Breast epithelium (tissue), 4 donors: ENCODE measurements at places on chromosomes 3 and 15. TPM values are rescaled to one million over a fixed set of nuclear protein-coding genes. Genes with fewer than 3 reads are reported as not detected.

- H3K27me3 ChIP-seq, result no peaks in the 10 kb centered on the region
- DNase-seq, result no peak
- H3K27ac ChIP-seq, result peak overlapping the region; percentile 63
- no peaks in the 10 kb centered on the region for H3K4me1 ChIP-seq
- no peaks in the 10 kb centered on the region for H3K36me3 ChIP-seq
- H3K4me3 ChIP-seq, result peak overlapping the region; percentile 4
These were observed 6.9 kb downstream of the GALNT15 start for GRCh38 chr3:16181361-16181760.

DNA sequence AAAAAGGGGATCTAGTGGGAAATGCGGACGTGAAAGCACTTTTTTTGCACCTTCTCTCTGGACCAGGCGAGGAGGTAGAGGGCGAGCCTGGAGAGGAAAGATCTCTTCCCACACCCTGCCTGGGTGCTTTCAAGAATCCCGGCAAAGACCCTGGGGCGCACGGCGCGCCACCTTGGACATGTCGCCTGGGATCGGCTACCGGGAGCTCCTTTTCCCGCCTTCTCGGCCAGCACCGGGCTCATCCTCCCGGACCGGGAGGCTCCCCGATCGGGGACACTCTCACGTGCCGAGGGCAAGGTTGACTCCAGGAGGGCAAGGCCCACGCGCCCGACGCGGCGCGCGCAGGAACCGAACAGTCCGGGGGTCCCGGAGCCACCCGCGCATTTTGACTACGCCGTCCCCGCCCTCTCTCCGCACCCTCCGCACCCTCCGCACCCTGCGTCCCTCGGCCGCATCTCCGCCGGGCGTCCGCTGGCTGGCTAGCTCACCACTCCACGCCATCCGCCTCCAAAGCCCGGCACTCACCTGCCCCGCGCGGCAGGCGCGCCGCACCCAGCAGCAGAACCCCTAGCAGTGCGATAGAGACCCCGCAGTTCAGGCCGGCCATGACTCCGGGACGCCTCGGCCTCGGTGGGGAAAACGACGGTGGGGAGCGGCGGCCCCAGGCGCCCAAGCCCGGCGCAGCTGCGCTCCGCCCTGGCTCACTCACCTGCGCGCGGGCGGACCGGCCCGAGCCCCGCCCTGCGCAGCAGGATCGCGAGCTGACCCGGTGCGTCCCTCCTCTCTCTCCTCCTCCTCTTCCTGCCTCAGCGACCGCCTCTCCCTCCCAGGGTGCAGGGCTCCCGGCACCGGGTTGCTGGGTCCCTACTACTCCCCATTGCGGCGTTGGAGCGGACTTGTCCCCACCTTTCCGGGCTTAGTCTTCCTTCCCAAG lies at the start of gene CDCP1:
TSS of gene CDCP1 (minus strand) at position 698 of the 934 bp plus-strand sequence. CDS start at position 607, 91 bp downstream.
- no peak for DNase-seq
- peaks cover 4% of the 10 kb centered on the region for H3K27me3 ChIP-seq
- H3K4me1 ChIP-seq, result no peaks in the 10 kb centered on the region
- peak within 1 kb of the TSS; percentile 80 for H3K27ac ChIP-seq
- H3K36me3 ChIP-seq, result no peaks in the 10 kb centered on the region

- no peaks in the 10 kb centered on the region for H3K36me3 ChIP-seq
- H3K4me1 ChIP-seq, result no peaks in the 10 kb centered on the region
- DNase-seq, result no peak
- no peak overlapping the region for H3K27ac ChIP-seq
These were observed 58.7 kb upstream of the MYRIP start for GRCh38 chr3:39750712-39751111.

DNA sequence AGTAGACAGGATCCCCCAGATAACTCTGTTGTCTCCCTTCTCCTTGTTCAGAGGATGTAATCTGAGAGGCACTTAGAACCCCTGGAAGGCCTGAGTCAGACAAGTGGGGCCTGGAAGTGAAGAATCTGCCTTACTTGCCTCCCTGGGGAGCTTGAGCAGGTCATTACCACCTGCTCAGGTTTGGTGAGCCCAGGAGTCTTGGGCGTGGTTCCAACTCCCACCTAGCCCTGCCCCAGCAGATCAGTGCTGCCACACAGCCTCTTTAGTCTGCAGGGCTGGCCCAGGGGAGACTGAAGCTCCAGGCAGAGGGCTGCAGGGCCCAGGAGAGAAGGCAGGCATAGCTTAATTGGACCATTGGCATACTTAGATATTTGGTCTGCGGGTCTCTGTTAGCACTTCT lies 230.0 kb downstream of the ERC2 start:
- DNase-seq, result no peak
- no peak overlapping the region for H3K4me3 ChIP-seq
- no peaks in the 10 kb centered on the region for H3K4me1 ChIP-seq

DNA sequence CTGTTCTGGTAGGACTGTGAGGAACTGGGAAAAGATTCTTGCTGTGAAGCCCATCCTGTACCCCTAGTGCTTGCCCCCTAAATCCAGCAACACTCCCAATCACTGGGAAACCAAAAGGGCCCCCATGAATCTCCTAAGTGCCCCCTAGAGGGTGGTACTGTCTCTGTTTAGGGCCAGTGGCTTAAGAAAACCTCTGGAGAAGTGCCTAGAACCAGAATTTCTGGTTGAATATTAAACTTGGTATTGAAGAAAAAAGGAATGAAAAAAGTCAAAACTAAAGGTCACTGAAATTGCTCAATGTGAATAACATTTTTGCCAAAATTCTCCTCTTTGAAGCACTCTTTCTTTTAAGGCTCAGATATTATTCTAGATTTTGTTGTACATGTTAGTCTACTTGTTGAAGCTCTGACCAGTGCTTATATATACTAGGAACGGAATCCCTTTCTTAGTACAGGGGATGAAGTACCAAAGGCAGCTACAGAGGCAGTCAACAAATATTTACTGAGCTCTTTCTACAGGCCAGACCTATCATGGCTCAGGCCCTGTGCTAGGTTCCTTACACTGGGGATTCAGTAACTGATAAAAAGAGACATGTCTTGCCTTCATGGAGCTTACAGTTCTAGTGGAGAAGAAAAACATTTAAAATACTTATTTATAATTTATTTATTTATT lies 138.8 kb downstream of the MYLK start:
- no peak overlapping the region for H3K27ac ChIP-seq
- no peaks in the 10 kb centered on the region for H3K36me3 ChIP-seq
- H3K27me3 ChIP-seq, result no peaks in the 10 kb centered on the region

- H3K36me3 ChIP-seq, result no peaks in the 10 kb centered on the region
- DNase-seq, result no peak
- H3K27ac ChIP-seq, result no peak overlapping the region
- H3K27me3 ChIP-seq, result no peaks in the 10 kb centered on the region
- no peak overlapping the region for H3K4me3 ChIP-seq
- no peaks in the 10 kb centered on the region for H3K4me1 ChIP-seq
These were observed 14.9 kb downstream of the SATB1 start for GRCh38 chr3:18410205-18410604.

- no peaks in the 10 kb centered on the region for H3K36me3 ChIP-seq
- H3K4me1 ChIP-seq, result no peaks in the 10 kb centered on the region
- no peak overlapping the region for H3K27ac ChIP-seq
- H3K4me3 ChIP-seq, result no peak overlapping the region
- no peaks in the 10 kb centered on the region for H3K27me3 ChIP-seq
These were observed 33.7 kb downstream of the UQCC5 start for GRCh38 chr3:52570076-52570475.

- H3K27ac ChIP-seq, result peak overlapping the region; percentile 82
- no peak overlapping the region for H3K4me3 ChIP-seq
- no peaks in the 10 kb centered on the region for H3K36me3 ChIP-seq
These were observed 11.4 kb upstream of the CSPG4 start for GRCh38 chr15:75723847-75724660.

GRCh38 chr15:79977431-79978054 lies 6.5 kb upstream of the BCL2A1 start:
- no peaks in the 10 kb centered on the region for H3K27me3 ChIP-seq
- no peak overlapping the region for H3K4me3 ChIP-seq
- no peaks in the 10 kb centered on the region for H3K4me1 ChIP-seq
- no peak for DNase-seq
- no peaks in the 10 kb centered on the region for H3K36me3 ChIP-seq

- no peaks in the 10 kb centered on the region for H3K4me1 ChIP-seq
- no peaks in the 10 kb centered on the region for H3K27me3 ChIP-seq
- H3K36me3 ChIP-seq, result no peaks in the 10 kb centered on the region
- H3K27ac ChIP-seq, result no peak overlapping the region
These were observed 12.6 kb upstream of the CGNL1 start for GRCh38 chr15:57363661-57364060.

DNA sequence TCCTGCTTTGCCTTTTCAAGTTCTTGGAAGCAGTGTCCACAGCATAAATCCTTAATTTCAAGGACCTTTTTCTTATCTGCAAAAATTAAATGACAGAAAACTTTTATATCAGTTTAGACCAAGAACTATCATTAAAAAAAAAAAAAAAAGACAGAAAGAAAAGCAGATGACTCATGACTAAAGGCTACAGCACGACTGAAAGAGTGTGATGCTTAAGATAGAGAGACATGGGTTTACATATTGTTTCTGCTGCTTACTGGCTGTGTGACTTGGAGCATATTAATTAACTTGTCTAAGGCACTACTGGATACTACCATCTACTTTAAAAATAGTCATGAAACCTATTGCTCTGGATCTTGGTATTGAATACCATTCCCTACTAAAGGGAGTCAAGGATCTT lies 62.3 kb downstream of the CEP152 start:
- no peak overlapping the region for H3K4me3 ChIP-seq
- H3K27ac ChIP-seq, result no peak overlapping the region
- DNase-seq, result no peak
- no peaks in the 10 kb centered on the region for H3K36me3 ChIP-seq

GRCh38 chr15:96334017-96334704 lies 3.7 kb downstream of the NR2F2 start:
- H3K36me3 ChIP-seq, result no peaks in the 10 kb centered on the region
- peak overlapping the region; percentile 80 for H3K4me3 ChIP-seq
- H3K4me1 ChIP-seq, result no peaks in the 10 kb centered on the region
- H3K27ac ChIP-seq, result peak overlapping the region; percentile 93
- DNase-seq, result no peak

DNA sequence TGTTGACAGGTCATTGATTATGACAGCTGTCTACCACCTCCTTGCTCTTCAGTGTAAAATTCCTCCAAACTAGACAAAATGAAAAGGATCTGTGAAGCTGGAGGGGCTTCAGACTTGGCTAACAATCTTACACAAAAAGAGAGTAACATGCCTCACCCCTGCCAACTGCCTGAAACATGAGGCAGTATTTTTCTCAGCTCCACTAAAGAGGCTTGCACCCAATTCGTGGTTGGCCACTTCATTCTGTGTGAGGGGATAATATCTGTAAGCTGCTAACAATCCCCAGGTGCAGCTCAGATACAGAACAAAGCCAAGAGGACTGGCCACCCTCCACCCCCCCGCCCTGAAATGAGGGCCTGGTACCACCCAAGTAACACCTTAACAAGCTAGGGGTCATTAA lies 2.8 kb downstream of the MB21D2 start:
- no peak overlapping the region for H3K27ac ChIP-seq
- no peak overlapping the region for H3K4me3 ChIP-seq
- no peaks in the 10 kb centered on the region for H3K36me3 ChIP-seq
- H3K27me3 ChIP-seq, result no peaks in the 10 kb centered on the region
- DNase-seq, result no peak
- H3K4me1 ChIP-seq, result no peaks in the 10 kb centered on the region

GRCh38 chr3:32347343-32348125 lies 44.1 kb upstream of the CMTM7 start:
- no peaks in the 10 kb centered on the region for H3K27me3 ChIP-seq
- no peak overlapping the region for H3K27ac ChIP-seq
- no peak for DNase-seq

GRCh38 chr3:4776980-4777581 lies 202.2 kb upstream of the BHLHE40 start:
- H3K4me3 ChIP-seq, result no peak overlapping the region
- no peaks in the 10 kb centered on the region for H3K27me3 ChIP-seq
- no peak for DNase-seq
- H3K36me3 ChIP-seq, result no peaks in the 10 kb centered on the region

DNA sequence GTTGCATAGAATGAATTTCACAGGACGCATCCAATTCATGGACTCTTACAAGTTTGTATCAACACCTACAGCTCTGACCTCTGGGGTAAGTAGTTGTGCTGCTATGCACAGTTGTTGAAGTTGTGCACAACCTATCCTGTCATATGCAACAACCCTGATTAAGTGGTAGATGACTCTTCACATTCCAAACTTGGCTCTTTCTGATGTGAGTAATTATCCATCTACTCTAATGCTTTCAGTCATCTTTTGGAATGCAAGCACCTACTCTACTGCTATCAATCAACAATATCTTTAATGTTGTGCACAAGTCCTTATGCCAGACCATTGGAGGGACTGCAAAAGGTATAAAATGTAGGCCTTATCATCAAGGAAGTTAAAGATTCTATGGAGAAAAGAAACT lies 921.4 kb downstream of the MCTP2 start:
- H3K36me3 ChIP-seq, result no peaks in the 10 kb centered on the region
- no peak overlapping the region for H3K27ac ChIP-seq
- DNase-seq, result no peak
- no peaks in the 10 kb centered on the region for H3K27me3 ChIP-seq
- H3K4me3 ChIP-seq, result no peak overlapping the region

DNA sequence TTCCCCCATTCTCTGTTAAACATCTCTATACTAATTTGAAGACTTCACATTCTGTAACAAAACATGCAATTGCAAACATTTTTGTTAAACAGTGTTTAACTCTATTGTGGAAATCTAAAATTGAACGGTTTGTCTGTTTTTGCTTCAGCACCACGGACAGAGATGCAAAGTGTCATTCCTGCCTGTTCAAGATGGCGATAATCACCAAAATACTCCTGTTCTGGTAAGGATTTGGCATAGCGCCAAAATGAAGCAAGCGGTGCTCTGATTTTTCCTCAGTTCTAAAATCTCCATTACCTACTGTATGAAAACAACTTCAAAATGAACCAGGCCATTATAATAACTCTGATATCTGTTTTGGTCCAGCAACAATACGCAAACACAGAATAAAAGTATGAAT lies 129.7 kb upstream of the TUSC7 start:
- no peaks in the 10 kb centered on the region for H3K4me1 ChIP-seq
- H3K4me3 ChIP-seq, result no peak overlapping the region
- H3K36me3 ChIP-seq, result no peaks in the 10 kb centered on the region
- no peak for DNase-seq

- no peaks in the 10 kb centered on the region for H3K27me3 ChIP-seq
- peaks cover 16% of the 10 kb centered on the region for H3K4me1 ChIP-seq
- H3K27ac ChIP-seq, result peak overlapping the region; percentile 86
- H3K36me3 ChIP-seq, result no peaks in the 10 kb centered on the region
- no peak overlapping the region for H3K4me3 ChIP-seq
- peak; percentile 50 for DNase-seq
These were observed 8.6 kb downstream of the KLHL25 start for GRCh38 chr15:85785887-85786780.

UBE2E2 gene
- total RNA-seq, result 96.2 TPM

FAM43A gene
- total RNA-seq, result 15.5 TPM

IQCF5 gene
- total RNA-seq, result not detected

ANXA2 gene
- 875 TPM for total RNA-seq

RNU5B-1 gene
- not detected for total RNA-seq

COL6A6 gene
- 0.98 TPM for total RNA-seq
